ENCODE measurements at places on chromosomes 3 and 15.

DNA sequence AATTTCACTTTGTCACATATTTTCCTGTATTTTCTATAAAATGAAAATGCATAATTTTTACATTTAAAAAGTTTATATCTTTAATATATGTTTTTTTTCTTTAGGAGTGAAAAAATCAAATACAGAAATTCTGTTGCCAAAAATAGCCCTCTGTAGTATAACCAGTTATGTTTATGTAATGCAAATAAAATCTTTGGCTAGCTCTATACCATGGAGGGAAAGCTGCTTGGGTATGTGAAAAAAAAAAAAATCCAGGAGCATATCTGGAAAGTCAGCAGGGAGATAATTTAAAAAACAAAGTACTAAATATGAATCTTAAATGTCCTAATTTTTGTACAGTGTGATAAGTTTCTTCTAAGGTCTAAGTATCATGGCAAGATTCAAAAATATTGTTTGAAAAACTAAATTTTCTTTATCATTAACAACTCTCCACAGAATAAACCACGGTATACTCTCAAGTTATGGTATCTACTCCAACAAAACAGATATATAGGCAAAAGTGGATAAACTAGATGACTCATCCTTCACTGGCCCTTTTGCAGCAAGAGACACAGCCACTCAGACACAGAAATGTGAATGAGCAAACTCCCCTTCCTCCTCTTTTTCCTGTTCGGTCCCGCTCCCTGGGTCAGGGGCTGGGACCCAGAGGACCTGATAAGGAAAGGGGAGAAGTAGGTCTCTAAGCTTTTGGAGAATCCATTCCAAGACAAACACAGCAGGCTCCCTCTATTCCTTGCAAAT lies 66.6 kb downstream of the PDZRN3 start:
- peak; percentile 1 for DNase-seq

DNA sequence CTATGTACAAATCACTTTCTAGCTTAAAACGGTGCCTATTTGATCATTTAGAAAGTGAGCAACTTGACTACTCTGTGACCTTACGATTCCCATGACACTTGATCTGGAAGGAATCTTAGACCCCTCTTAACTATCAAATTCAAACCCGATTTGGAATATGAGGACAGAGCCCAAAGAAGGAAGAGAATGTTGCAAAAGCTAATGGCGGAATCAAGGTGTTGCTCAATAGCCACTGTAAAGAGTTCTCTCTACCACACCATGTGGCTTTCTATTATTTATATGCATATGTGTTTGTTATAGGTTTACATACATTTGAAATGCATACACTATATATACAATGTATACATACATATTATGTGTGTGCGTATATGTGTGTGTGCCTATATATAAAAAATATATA lies 39.9 kb downstream of the PYDC2 start:
- DNase-seq, result no peak

DNA sequence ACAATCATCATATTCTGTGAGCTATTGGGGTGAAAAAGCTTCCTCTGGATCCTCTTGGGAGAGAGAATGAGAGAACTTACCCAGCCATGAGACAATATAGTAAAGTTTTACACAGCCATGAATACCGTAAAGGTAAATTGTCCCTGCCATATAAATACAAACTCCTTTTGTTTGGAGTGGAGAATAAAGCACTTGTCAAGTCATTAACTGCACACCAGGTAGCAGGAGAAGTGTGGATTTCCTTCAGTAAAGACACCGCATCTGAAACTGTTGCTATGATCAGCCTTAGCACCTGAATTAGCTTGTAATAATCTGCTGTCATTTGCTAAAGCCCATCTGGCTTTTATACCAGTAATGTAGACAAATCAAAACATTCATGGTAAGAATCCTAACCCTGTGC lies 336.6 kb upstream of the SLCO3A1 start:
- DNase-seq, result no peak

GRCh38 chr3:49032646-49033304 lies 3.6 kb upstream of the IMPDH2 start:
- DNase-seq, result no peak

- no peak for DNase-seq
Observed at GRCh38 chr3:58952128-58952917, 97.5 kb downstream of the CFAP20DC start.

DNA sequence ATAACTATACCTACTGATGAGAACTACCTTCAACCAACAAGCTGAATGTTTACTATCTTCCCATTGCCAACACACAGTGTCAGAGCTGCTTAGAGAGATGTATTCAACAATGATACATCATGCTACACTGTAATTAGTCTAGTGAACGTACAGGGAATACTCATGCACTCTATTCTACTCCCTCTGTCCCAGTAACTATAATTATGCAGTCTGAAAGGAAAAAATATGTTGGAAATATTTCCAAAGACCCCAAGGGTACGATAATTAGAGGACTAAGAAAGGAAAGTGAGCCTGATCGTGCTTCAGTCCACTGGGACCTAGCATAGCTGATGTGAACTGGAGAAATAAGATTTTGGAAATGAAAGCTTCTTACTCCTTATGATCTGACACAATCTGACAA lies 36.9 kb upstream of the FSIP1 start:
- no peak for DNase-seq

DNA sequence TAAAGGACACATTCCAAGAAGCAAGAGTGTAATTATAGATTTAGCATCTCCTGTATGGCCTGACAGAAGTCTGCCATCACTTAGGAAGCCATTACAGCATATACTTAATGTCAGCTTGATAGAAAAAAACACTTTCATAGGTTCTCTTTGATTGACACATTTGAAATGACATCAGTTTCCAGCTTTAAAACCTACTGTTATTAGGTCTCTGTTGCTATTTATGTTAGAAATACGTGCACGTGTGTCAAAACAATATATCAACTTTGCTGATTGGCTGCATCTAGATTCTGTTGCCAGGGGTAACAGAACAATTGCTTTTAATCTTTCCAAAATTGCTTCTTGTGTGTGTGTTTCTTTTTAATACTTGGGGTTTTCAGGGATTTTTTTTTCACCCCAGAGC lies 389.3 kb upstream of the ATP11B start:
- DNase-seq, result no peak

GRCh38 chr3:62451211-62451887 lies 78.0 kb upstream of the FEZF2 start:
- no peak for DNase-seq

DNA sequence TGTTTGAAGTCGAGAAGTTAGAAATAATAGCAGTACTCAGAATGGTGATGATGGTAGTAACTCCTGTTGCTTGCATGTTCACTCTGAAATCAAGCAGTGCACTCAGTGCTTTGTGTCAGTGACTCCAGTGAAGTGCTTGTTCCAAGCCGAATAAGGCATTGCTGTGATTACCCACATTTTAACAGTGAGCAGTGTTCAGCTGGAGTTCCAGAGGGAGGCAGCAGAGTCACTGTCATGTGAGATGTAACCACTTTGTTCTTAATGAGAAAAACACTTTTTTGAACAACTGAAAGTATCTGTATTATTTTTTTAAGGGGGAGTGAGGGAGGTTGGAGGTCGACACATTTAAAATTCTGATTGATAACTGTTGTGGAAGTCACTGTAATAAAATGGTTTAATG lies 3.7 kb downstream of the MDFIC2 start:
- no peak for DNase-seq

DNA sequence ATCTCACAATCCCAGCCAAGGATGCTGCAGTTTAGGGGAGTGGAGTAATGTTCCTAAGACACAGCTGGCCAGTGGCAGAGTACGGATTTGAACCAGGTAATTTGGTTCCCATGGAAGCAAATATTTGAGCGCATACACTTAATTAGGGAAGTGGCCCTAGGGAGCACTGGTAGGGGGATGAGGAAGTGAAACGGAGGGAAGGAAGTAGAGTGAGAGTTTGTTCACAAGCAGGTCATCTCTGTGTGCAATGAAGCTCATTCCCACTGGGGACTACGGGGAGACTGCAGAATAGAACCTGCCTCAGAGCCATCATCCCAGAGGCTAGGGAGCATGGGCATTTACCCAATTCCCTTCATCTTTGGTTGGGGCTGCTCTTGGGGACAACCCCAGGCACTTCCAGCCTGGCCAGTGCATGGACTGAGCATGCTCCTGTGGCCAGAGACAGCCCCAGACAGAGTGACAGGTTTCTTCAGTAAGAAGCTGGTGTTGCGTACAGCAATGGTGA lies 317.2 kb upstream of the PROK2 start:
- DNase-seq, result no peak

- DNase-seq, result no peak
Observed at GRCh38 chr3:141507392-141508066, 20.7 kb downstream of the RASA2 start.

- no peak for DNase-seq
Observed at GRCh38 chr3:162597226-162597625, 1100.6 kb downstream of the OTOL1 start.

- DNase-seq, result no peak
Observed at GRCh38 chr3:10108091-10108490, at the start of gene FANCD2OS. TSS of gene FANCD2OS (minus strand) at chr3:10108255. CDS start at chr3:10104774, 3,481 bp downstream.

DNA sequence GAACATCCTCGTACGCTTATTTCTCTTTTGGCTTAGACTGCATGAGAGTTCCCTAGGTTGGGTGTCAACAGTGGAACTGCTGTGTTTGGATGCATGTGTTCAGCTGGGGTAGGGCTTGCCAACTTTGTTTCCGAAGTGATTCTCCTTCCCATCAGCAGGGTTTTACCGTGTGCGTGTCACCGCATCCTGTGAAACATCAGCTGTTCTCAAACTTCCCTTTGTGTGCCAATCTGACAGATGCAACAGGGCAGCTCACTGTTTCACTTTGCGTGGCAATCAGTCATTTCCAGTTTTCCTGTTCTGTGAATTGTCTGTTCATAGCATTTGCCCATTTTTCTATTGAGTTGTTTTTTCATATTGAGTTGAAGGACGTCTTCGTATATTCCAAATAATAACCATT lies 218.8 kb downstream of the VPS13C start:
- peak; percentile 56 for DNase-seq

- no peak for DNase-seq
Observed at GRCh38 chr3:158260392-158260791, 150.5 kb downstream of the RSRC1 start.

- DNase-seq, result no peak
Observed at GRCh38 chr3:183108001-183108449, 8.7 kb upstream of the MCCC1 start.

All from activated CD4-positive, alpha-beta T cell treated with anti-CD3 and anti-CD28 coated beads, Interleukin-2, amount 50 U/mL, for 16 hours (primary cell).